GM12892 (cell line): ENCODE measurements at places on chromosomes 1 and 21.

- DNase-seq = no peak
Measured at GRCh38 chr1:117017648-117018047, 16.1 kb downstream of the CD101 start.

DNA sequence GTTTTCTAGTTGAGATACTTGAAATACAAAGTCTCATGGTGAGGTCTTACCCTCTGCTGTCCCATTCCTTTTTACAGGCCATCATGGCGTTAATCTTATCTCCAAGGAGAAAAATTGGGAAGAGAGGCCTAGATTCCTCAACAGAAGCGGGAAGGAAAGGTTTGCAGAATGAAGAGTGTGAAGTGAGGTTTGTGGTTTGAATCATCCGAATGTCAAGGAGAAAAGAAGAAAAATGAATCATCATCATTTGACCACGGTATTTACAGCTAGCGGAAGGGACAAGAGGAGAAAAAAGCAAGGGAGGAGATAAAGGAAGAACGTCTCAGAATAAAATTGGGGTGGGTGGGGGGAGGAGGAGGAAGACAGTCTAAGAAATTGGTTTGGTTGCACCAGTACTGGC lies 935 bp upstream of the COG2 start:
- DNase-seq = no peak

- no peak for DNase-seq
Measured at GRCh38 chr21:43937051-43937832, 72.2 kb downstream of the AGPAT3 start.

DNA sequence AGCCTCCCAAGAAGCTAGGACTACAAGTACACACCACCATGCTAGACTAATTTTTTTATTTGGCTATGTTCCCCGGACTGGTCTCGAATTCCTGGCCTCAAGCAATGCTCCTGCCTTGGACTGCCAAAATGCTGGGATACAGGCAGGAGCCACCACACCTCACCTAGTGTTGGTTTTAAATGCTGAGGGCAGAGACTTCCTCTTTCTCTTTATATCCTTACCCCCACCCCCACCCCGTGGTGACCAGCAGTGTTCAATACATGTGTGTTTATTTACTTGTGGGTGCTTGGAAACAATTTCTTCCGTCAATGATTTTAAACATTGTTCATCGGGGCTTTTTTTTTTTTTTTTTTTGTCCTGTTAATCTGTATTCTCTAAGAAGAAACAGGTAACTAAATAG lies 158.9 kb downstream of the ZBTB18 start:
- no peak for DNase-seq

- DNase-seq = no peak
Measured at GRCh38 chr1:197844651-197845050, 57.8 kb upstream of the C1orf53 start.

DNA sequence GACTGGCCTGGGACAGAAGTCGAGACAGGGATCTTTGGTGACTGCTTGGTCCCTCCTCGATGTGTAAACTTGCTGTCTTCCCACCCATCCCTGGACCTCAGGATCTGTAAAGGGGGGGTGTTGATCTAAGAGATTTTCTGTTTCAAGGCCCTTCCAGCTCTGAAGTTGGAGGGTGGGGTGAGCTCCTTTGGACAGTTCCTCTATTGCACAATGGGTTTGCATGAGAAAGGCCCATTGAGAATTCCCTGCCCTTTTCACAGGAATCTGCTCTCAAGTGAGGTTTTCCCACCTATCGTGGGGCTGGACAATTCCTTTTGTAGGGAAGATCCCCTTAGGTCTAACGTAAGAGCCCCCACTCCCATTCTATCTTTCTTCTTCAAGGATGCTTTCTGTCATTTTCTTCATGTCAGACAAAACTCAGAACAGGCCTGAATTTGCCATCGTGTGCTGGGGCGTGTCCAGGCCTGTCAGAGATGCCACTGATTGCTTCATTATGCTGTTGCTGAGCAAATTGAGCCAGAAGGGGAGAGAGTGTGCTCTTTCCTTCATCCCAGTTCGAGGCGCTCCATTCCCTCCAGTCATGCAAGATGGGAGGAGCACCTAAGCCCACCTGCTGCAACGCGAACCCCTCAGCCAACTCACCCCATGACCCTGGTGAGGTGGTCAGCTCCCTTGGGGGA lies 149.9 kb upstream of the IGSF21 start:
- DNase-seq = no peak

- DNase-seq = no peak
Measured at GRCh38 chr21:32322676-32323075, 24.0 kb downstream of the MRAP start.

DNA sequence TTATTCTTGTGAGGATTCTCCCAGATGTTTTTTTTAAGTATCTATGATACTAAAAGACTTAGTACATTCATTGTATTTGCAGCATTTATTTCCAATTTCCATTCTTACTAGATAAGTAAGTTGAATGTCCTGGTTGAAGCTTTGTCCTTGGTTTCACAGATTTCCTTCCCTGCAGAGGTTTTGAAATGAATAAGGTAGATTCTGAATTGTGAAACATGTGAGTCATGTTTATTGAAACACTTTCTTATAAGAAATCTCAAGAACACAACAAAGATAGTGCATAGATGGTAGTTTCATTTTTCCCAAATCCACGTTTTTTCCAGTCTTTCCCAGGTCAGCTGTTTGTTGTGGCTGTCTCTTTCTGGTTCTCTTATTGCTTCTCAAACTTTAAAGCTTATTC lies 24.8 kb downstream of the GABPA start:
- DNase-seq = no peak

- DNase-seq = no peak
Measured at GRCh38 chr1:19049128-19049768, 92.8 kb upstream of the IFFO2 start.
